A549 (cell line): ENCODE measurements at places on chromosomes 4 and X. TPM values are rescaled to one million over a fixed set of nuclear protein-coding genes. Genes with fewer than 3 reads are reported as not detected.

DNA sequence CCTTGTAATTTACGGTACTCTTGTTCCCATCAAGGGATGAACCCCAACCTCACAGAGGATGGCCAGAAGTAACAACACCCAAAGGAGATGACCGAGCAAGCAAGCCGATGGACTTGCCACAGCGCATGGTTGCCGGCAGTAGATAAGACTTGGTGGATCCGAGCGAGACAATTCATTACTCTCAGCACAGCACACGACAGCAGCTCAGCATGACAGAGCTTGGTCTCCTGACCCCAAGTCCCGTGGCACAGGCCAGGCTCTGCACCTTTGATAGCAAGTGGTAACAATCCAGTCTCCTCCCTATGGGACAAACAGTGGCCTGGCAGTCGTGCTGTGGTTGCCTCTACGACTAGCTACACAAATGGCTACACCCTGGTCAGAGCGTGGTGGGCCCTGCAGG is 26.3 kb downstream of the RWDD4 start:
- DNase-seq, result no peak

DNA sequence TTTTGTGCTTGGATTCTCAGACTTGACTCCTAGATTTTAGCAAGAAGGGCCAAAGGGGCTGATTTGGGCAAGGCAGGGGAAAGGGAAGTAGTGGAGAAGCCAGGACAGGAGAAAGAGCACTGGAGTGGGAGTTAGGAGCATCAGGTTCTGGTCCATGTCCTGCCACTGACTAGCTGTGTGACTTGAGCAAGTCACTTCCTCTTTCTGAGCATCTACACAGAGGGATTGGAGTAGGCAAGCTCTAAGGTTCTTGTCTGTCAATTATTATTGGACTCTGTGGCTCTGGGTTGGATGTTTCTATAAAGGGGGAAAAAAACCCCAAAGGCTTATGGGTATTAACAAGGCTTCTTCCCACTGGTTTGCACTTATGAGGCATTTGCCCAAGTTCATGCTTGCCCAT is 24.4 kb downstream of the PLAC1 start:
- DNase-seq, result no peak

DNA sequence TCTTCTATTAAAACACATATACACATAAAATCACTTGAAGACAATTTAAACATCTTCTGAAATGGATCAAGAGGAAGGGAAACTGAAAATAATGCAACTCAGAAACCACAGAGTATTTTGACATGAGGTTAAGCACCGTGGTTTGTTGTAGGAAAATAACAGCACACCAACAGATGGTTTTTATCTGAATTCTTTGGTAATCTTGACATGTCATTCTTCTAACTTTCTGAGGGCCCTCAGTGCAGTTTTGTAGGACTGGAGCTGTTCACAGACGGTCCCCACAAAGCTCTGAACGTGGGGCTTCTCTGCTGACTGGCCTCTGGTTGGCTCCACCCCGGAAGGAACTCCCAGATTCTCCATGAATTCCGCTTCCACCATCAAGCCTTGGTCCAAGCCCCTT is 16.0 kb upstream of the TLR8 start:
- DNase-seq, result no peak

GRCh38 chr4:14596904-14597303 is 405.4 kb upstream of the CPEB2 start:
- no peak for DNase-seq

- DNase-seq, result no peak
These were observed 11.1 kb downstream of the CYSLTR1 start for GRCh38 chrX:78316265-78316664.

GRCh38 chr4:6452897-6453687 is 19.3 kb downstream of the PPP2R2C start:
- no peak for DNase-seq

Gene VCX
- not detected in 3 replicates for polyA plus RNA-seq

Gene PABPC1L2B
- not detected in 3 replicates for polyA plus RNA-seq
